ENCODE measurements at places on chromosomes 6 and 20.

- no peak for DNase-seq
Measured at GRCh38 chr6:39007575-39007974, 41.0 kb upstream of the GLP1R start.

DNA sequence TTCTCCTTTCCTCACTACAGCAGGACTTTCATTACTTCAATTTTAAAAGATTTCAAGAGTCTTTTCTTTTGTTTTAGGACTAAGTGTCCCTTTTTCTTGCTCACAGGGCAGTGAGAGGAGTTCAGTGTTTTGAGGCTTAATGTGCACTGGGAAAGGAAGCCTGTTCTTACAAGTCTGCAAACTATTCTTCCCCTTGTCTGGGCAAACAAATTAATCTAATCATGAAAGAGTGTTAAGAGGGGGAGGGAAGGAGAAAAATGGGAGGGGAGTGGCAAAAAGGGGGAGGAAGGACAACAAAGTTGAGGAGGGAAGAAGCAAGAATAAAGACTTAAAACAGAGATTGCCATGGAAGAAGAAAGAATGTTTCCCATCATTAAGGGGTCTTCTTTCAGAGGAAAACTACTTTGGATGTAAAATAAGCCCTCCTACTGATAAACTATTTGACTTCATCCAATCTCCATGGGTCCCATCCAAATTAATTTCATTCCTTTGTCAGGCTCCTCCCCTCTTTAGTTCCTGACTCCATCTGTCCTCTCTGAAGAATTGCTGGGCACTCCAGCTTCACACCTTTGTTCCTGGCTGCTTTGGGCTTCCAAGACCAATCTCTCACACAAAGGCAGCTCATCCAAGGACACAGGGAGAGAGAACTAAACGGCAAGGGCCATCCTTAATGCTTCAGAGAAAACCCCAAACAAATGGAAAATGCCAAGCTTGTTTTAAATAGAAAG is 244.5 kb downstream of the TPBG start:
- DNase-seq: no peak

- no peak for DNase-seq
Measured at GRCh38 chr6:69584536-69584912, 212.3 kb downstream of the LMBRD1 start.

GRCh38 chr6:170136541-170137175 is 154.2 kb downstream of the DLL1 start:
- no peak for DNase-seq

DNA sequence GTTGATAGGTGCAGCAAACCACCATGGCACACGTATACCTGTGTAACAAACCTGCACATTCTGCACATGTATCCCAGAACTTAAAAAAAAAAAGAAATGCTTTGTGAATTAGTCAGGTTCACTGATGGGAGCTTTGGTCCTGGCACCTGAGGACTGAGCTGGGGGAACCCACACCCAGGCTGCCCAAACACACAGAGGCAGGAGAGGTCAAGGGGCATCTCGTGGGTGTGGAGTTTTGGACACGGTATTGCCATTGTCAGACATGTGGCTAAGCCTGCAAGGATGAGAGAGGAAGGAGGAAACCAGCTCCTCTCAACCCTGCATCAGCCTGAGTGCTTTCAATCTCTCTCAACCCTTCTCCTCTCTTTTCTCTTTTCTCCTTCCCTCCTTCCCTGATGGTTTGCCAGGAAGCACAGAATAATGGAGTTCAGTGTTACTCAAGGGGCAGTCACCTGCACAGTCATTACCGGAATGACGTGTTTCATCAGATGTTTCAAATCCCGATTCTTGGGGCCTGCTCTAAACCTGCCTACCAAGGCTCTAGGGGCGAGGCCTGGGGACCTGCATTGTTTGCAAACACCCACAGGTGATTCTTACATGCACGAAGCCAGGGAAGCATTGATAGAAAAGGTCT is 89.9 kb upstream of the NEDD9 start:
- no peak for DNase-seq

Data from stimulated activated CD4-positive, alpha-beta T cell treated with anti-CD3 and anti-CD28 coated beads, Interleukin-15, amount 100 ng/mL, for 24 hours (primary cell).